ENCODE measurements at places on chromosomes 6 and 20.

- no peak for DNase-seq
Measured at GRCh38 chr6:15025446-15025845, 220.4 kb upstream of the JARID2 start.

GRCh38 chr6:55023230-55023629 is 151.1 kb upstream of the HCRTR2 start:
- DNase-seq, result peak; percentile 48

GRCh38 chr20:37914672-37915433 is 11.9 kb downstream of the VSTM2L start:
- no peak for DNase-seq

DNA sequence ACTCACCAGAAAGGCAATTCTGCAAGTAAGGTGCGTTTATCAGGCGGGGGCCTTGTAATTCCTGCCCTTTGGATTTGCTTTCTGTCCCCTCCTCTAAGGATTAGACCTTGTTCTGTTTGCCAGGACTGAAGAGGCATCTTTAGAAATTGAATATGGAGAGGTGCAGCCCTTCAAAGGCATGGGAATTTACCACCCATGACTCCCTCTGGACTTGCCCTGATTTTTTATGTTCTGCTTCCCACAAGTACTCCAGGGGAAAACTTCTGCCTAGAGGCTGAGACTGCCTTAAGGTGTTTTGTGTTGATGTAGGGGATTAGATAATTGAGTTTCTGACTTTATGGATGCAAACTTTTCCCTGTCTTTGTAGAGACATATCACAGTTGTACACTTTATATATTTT is 30.2 kb downstream of the SYTL3 start:
- DNase-seq, result no peak

- no peak for DNase-seq
Measured at GRCh38 chr6:156618600-156619205, 158.5 kb upstream of the ARID1B start.

- no peak for DNase-seq
Measured at GRCh38 chr6:8132130-8132529, 29.8 kb upstream of the EEF1E1 start.

DNA sequence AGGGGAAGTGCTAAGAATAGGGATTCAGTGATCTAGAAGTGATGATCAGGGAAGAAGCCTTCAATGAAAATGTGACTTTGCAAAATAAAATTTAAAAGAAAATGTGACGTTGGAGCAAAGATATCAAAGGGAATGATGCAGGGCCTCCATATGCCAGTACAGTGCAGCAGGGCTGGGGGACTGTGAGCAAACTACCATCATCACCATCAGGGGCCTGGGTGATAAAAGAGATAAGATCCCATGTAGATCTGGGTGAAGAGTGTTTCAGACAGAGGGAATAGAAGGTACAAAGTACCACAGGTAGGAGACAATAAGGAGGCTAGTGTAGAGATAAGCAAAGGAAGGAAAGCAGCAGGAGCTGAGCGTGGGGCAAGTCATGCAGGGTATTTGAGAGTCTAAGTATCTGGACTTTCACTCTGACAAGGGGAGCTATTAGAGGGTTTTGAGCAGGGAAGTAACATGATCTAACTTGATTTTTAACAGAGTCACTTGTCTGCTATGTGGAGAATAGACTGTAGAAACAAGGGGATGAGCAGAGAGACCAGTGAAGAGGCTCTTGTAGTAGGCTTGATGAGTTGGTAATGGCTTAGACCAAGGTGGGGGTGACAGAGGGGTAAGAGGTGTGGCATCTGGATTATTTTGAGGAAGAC is 295.6 kb downstream of the ZFAND3 start:
- DNase-seq, result no peak

GRCh38 chr6:17962436-17963031 is 24.9 kb downstream of the KIF13A start:
- DNase-seq, result peak; percentile 66

- peak; percentile 59 for DNase-seq
Measured at GRCh38 chr6:166989427-166990032, 9.7 kb upstream of the CEP43 start.

- peak; percentile 49 for DNase-seq
Measured at GRCh38 chr6:157235600-157236039, 87.7 kb downstream of the TMEM242 start.

GRCh38 chr6:158575550-158575949 is 15.7 kb downstream of the TMEM181 start:
- no peak for DNase-seq

DNA sequence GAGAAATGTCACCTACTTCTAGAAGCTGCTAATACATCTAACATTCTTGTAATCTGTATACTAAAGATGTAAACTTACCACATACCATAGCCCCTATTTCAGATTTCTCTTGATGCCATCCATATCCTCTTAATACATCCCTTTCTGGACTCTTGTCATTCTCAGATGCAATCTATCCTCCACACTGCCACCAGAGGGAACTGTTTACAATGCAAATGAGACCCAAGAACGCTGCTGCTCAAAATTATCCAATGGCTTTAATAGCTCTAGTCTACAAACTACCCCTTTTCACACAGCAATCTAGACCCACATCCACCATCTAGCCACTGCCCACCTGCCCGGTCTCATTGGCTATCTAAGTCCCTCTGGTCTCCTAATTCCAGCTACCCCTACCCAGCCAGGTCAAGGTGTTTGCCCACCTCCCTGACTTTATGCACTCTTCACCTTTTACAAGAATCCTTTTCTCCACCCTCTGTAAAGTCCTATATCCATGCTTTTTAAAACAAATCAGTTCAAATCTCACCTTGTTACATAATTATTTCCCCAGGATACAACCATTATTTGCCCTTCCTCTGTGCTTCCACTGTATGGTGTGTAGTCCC is 14.8 kb downstream of the FAXC start:
- DNase-seq, result peak; percentile 37

DNA sequence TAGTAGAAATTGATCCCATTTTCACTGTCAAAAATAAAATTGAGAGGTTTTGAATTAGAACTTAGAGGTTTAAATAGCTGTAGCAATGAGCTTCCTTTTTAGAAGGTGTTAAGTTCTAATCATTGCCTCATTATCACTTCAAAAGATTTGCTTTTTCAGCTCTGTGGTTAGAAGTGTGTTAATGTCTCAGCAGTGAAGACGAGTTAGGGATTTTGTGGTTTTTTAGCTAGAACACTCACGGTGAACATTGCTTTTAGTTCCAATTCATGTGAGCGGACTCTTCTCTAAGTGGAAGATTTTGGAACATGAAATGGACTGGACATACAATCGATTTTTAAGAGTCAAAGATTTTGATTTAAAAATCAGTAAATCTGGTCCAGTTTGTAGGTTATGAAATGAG is 12.7 kb upstream of the IFNGR1 start:
- DNase-seq, result no peak

GRCh38 chr6:7589949-7590917 is at the start of gene SNRNP48:
Gene SNRNP48, plus strand, starts transcription at chr6:7590198. Its CDS starts 60 bp downstream, at chr6:7590258.
- peak; percentile 95 for DNase-seq

DNA sequence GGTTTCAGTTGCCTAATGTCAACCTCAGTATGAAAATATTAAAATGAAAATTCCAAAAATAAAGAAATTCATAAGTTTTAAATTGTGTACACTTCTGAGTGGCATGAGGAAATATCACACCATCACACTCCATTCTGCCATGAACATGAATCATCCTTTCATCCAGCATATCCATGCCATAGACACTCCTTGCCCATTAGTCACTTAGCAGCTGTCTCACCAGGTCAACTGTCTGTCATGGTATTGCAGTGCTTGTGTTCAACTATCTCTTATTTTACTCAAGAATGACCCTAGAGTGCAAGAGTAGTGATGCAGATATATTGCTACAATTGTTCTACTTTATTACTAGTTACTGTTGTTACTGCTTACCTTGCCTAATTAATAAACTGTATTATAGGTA is 712.4 kb downstream of the EPHA7 start:
- no peak for DNase-seq

DNA sequence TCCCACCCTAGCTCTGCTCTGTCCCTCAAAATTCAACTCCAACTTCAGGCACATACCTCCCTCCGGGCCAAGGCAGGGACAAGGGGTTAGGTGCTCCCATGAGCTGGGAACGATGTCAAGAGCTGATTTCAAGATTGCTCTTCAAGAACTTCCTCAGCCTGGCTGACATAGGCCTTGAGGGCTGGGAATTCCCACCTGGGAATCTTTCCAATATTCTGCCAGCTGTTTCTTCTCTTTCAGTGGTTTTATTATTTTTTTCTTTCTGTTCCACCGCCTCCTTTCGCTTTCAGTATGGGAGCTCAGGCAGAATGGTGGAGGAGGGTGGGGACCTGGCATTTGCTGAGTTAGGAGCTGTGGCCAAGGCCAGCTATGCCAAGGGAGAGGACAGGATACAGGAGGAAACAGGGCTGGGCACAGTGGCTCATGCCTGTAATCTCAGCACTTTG is 33.7 kb downstream of the SRSF3 start:
- DNase-seq, result no peak

GRCh38 chr20:51833326-51833725 is 31.0 kb upstream of the SALL4 start:
- DNase-seq, result no peak

- DNase-seq, result no peak
Measured at GRCh38 chr6:32222333-32223230, 1.3 kb downstream of the NOTCH4 start.

GRCh38 chr6:163165922-163166321 is 248.6 kb upstream of the QKI start:
- DNase-seq, result no peak

DNA sequence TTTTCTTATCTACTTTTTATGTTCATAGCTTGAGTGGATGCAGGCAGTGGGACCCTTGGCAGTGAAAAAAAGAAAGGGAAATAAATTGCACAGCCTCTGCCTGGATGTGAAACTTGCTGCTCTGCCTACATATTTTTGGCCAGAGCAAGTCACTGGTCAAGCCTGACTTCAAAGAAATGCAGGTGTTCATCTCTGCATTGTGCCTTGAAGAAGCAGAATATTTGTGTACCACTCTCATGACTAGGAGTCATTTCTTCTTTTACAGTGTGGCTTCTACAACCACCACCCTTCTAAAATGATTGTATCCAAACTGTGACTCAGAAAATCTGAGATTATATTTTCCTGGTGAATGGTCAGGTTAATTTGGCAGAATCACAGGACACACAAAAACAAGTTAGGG is 2.5 kb upstream of the KATNA1 start:
- no peak for DNase-seq

DNA sequence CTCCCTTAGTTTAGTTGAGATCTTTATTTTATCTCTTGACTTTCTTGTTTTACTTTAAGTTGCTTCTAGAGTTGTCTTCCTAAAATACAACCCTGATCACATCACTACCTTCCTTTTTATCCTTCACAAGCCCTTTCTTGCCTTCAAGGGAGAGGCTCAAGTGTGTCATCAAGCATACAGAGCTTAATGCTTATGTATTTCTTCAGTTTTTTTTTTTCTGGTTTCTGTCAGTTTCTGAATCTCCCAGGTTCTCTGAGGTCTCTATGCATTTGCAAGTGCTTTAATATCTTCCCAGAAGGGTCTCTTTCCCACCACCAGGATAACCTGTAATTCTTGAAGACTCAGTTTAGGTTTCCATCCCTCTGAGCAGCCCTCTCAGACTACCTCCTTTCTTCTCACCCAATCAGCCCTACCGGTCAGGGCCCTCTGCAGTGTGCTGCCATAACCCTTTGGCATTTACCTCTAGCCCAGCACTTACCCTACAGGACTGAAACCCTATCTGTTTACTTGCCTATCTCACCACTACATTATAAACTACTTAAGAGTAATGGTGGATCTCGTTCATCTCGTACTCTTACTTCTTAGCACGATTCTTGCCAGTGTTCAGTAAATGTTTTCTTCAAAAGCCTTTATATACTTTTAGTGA is 36.9 kb downstream of the EYA4 start:
- DNase-seq, result no peak
